ENCODE measurements at places on chromosomes 12 and 14.

DNA sequence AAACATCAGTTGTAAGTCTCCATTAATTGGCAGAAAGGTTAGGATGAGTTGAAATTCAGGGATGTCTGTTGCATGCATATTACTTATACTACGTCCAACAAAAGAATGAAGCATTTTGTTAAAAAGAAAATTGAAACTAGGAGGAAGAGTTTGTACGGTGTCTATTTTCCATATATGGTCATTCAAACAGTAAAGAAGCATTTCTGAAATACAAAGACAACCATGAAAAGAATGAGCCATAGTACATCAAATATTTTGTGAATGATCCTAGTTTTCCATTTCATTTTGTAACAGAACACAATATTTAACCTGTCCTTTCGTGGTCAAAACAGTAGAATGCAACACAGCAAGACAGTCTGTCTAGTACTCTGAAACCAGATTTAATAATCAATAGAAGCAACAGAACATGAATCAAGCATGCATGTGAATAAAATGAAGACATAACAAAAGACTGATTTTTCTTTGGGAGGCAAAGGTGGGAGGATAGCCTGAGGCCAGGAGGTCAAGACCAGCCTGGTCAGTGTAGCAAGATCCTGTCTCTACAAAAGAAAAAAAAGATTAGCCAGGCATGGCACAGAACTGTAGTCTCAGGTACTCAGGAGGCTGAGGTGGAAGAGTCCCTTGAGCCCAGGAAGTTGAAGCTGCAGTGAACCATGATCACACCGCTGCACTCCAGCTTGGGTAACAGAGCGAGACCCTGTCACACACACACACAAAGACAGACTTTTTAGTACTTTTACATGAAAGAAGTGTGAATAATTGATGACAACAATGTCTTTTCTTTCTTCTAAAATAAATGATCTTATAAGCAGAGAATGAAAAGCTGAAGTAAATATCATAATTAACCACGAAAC, 156.0 kb downstream of the LRIG3 start:
- no peak for DNase-seq

GRCh38 chr14:49896966-49897365, 4.1 kb downstream of the ARF6 start:
- DNase-seq = no peak

DNA sequence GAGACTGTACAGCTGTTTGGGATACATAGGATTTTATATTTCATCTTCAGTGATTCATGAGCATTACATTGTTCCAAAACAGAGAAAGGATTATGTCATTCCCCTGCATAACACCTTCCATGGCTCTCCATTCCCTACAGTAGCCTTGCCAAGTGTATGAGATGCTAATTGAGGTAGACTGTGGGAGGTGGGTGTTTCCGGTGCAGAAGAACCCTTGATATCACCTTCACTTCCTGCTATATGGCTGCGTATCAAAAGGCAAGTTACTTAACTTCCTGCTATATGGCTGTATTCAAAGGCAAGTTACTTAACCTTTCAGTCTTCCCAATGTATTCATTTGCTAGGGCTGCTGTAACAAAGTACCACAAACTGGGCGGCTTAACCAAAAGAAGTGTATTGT, 11.2 kb downstream of the FAR2 start:
- DNase-seq = no peak

DNA sequence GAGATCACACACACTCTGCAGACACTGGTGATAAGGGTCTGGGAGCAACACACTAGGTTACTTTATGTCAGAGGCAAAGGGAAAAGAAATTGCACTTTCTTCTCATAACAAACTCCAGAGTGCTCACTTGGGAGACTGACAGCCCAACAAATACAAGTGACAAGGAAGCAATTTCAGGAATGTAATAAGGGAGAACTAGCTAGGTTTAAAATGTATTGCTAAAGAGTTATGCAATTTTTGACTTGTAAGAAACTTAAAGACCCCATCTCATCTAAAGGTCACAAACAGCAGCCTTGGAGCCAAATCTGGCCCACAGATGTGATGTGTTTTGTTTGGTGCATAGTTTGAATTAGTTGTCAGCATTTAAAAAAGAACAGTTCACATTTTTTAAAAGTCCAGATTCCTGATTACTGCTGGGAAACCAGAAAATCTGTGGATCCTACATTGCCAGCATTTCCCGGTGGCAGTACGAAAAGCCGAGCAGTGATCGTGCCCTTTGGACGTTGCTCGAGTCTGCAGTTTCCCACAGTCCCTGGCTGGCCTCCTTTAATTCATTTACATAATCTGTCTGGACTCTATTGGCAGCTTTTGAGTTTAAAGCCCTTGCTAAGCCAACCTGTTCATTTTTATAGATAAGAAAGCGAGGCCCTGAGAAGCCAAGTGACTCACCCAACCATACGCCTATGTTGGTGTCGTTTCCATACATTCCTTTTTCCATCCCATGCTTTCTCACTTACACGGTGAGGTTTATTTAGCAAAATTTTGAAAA, 42.0 kb upstream of the ETV6 start:
- DNase-seq = no peak

- DNase-seq = no peak
Observed at GRCh38 chr14:35958499-35958898, 132.4 kb downstream of the BRMS1L start.

GRCh38 chr14:47543459-47543858, 131.9 kb downstream of the MDGA2 start:
- DNase-seq = no peak

DNA sequence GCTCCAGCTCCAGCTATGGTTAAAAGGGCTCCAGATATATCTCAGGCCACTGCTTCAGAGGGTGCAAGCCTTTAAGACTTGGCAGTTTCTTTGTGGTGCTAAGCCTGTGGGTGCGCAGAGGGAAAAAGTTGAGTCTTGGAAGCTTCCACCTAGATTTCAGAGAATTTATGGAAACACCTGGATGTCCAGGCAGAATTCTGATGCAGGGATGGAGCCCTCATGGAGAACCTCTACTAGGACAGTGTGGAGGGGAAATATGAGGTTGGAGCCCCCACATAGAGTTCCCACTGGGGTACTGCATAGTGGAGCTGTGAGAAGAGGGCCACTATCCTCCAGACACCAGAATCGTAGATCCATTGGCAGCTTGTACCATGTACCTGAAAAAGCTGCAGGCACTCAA, 69.9 kb downstream of the SDR9C7 start:
- no peak for DNase-seq

- no peak for DNase-seq
Observed at GRCh38 chr12:52241205-52241842, 8.3 kb downstream of the KRT7 start.

DNA sequence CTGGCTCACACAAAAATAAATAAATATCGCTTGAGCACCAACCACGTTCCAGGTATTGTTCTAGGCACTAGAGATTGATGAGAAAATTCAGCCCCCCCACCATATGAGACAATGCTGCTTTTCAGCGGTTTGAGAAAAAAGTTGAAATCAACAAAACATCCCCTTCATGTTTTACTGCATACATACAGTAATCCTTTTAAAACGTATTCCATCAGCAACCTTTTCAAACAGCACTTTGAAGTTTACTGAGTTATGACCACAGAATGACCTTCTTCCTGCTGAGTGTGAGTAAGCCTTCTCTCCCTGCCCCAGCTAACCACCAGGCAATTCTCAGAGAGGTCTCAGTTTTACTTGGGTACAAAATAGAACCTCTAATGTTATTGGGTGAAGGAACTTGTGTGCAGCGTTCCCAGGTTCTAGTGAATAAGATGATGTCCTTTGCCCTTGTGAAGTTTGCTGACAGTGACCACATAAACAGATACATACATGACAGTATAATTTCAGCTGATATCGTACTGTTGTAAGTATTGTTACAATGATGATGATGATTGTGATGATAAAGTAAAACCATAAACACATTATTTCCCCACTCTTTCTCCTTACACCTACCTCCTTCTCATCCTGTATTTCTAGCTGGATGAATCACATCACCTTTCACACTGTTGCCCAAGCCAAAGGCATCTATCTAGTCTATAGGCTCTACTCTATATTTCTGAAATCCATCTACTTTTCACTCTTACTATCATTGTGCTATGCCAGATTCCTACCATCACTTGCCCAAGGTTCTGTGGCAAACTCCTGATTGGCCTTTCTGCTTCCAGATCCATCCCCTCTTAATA, 124.4 kb upstream of the KRR1 start:
- no peak for DNase-seq

DNA sequence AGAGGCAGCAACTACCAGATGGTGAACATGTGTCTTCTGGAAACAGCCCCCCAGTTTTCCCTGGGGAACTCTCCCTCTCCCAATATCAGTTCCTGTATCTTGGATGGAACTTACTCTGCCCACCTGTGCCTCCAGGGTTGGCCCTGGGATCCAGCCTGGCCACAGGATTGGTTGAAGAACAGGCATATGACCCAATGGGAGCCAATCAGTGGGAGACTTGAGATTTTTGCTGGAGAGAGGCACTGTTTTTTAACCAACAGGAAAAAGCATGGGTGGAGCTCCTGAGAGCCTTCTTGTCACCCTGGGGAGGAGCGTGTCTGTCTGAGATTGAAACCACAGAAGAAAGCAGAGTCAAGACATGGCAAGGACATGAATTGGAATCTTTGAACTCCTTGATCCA, 33.6 kb upstream of the COX6A1 start:
- no peak for DNase-seq

DNA sequence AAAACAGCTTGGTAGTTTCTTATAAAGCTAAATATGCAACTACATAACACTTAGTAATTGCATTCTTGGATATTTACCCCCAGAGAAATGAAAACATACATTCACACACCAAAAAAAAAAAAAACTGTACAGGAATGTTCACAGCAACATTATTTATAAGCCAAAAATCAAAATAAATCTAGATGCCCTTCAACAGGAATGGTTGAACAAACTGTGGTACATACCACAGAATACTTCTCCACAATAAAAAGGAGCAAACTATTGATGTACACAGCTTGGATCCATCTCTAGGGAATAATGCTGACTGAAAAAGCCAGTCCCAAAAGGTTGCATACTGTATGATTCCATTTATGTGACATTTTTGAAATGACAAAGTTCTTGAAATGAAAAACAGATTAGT, 62.1 kb upstream of the SLC38A4 start:
- DNase-seq = no peak

DNA sequence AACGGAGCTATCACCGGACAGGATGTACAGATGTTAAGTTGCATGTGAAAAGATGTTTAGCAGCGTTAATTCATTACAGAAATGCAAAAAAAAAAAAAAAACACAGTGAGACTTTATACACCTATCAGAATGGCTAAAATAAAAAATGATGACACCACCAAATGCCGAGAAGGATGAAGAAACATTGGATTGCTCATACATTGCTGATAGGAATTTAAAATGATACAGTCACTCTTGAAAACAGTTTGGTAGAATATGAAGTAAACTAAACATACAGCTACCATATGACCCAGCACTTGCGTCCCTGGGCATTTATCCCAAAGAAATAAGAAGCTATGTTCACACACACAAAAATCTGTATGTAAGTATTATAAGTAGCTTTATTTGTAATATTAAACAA, 574.1 kb downstream of the SLC16A7 start:
- no peak for DNase-seq

DNA sequence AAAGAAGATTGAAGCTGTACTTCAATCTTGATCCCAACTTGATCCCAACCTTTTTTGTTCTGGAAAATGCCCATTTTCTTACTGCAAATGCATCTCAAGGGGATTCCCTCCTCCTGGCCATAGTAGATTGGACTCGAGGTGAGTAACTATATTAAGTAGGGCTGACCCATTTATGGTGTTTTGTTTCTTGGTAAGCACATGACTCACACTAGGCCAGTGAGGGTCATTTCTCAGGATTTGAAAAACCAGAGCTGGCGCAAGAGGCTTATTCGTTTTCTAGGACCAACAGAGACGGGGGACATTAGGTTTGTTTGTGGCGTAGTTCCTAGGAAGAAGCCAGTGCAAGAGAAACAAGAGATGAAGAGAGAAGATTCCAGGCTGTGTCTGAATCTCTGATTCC, 51.4 kb downstream of the MRPL42 start:
- DNase-seq = no peak

- no peak for DNase-seq
Observed at GRCh38 chr14:65791191-65791981, 378.9 kb downstream of the FUT8 start.

- no peak for DNase-seq
Observed at GRCh38 chr12:89391726-89392336, 39.5 kb upstream of the DUSP6 start.

GRCh38 chr12:57491393-57492280, 3.8 kb downstream of the MARS1 start:
- DNase-seq = no peak

- no peak for DNase-seq
Observed at GRCh38 chr12:29398495-29398894, 17.5 kb upstream of the ERGIC2 start.

DNA sequence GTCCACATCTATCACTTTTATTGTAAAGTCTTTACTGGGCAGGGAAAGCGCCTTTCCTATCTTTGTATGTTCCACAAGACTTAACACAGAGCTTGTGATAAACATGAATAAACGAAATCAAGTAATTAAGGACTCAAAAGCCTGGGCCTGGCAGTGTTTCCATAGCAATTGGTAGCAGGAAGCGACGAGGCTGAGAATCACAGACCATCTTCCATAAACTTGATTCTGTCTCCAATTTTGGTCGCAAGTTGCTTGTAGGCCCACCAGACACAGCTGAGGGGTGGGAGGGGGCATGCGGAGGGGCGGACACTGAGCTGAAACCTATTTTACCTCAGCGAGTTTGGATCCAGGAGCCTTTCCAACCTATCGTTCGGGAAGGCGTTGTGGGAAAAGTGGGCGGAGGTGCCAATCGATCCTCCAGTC, 302 bp downstream of the CCDC38 start:
- DNase-seq = peak; percentile 2

DNA sequence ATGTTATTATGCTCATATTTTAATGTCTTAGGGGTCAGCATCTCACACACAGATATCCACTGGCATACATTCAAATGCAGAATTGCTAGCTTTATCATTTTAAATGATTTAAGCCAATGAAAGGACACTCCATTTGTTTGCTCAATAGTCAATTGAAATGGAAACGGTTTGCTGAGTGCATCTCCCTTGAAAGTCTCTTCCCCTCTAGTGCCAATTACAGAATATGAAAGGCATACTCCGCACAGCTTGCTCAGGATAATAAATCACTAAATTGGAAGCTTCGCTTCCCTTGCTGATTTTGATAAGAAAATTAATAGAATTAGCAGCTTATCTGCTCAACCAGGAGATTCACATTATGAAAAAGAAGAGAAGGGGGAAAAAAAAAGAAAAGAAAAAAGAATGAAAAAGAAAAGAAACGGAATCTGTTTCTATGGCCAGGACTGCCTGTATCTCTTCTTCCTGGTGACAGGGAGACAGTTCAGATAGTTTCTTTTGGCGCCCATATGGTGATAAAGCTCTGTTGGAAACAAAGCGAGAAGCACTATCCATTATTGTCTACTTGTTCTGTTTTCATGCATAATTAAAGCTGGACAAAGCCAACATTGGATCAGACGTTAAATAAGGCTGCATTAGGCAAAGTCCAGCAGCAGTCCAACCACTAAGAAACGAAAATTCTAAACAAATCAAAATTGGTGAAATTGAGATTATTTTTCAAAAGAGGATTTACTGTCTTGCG, 225.0 kb downstream of the GXYLT1 start:
- DNase-seq = no peak

Data from activated T-cell treated with anti-CD3 and anti-CD28 coated beads for 24 hours (primary cell).